ENCODE measurements at places on chromosomes 2 and 18. TPM values are rescaled to one million over a fixed set of nuclear protein-coding genes. Genes with fewer than 3 reads are reported as not detected.

The SH3BP4 gene
- polyA plus RNA-seq: 19.4 TPM

The DHX57 gene
- 12.6 TPM for polyA plus RNA-seq

The HOXD8 gene
- 7.0 TPM for polyA plus RNA-seq

The ZNF385B gene
- polyA plus RNA-seq: 0.57 TPM

The RDH14 gene
- polyA plus RNA-seq: 26.3 TPM

The CXCR1 gene
- 0.39 TPM for polyA plus RNA-seq

The CDH20 gene
- not detected for polyA plus RNA-seq

The COL4A3 gene
- 0.12 TPM for polyA plus RNA-seq

The DRC1 gene
- polyA plus RNA-seq: not detected

All from foreskin keratinocyte (primary cell).